ENCODE measurements at places on chromosomes 5 and 9. TPM values are rescaled to one million over a fixed set of nuclear protein-coding genes. Genes with fewer than 3 reads are reported as not detected.

Gene TERT
- total RNA-seq: not detected

Gene TLX3
- total RNA-seq: not detected

Gene TAF11L7
- not detected for total RNA-seq

Gene NPDC1
- 59.1 TPM for total RNA-seq

Gene DMRTA1
- total RNA-seq: 0.97 TPM

DNA sequence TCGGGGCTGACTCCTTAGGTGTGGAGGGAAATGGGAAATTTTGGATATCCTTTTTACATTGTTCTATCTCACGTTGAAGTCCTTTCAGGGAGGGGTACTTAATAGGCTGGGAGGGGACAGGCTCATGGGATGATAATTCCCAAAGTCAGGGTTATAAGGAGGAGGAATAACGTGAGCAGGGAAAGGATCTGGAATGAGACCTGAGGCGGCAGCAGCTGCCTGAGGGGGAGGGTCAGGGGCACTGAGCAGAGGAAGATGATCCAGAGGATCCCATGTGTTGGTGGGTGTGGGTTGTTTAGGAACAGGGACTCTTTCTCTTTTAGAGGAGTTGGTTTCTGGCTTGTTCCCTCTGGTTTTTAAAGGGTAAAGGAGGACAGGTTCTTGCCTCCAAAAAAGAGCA, 18.7 kb downstream of the IFT74 start:
- DNase-seq: no peak

GRCh38 chr9:32969270-32969669, 32.2 kb downstream of the APTX start:
- no peak for DNase-seq

GRCh38 chr5:96716007-96716406, 53.8 kb downstream of the CAST start:
- DNase-seq: no peak

GRCh38 chr5:53392073-53392472, 88.4 kb upstream of the FST start:
- DNase-seq: no peak

GRCh38 chr5:135814812-135815211, 19.7 kb upstream of the SLC25A48 start:
- DNase-seq: peak; percentile 13

DNA sequence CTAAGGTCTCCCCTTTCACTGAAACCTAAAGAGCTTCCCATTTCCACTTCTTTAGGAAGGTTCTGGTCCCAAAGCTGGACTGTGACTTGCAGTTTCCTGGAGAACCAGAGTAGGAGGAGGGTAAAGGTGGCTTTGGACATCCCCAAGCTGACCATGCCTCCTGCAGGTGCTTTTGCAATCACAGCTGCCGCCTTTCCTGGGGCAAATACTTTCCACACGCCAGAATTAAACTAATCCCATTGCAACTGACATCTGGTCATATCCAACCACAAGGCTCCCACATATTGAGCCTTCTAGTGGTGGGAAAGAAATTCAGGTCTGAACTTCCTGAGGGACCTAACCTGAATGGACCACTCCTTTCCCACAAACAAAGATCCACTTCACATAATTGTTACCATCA, 92.7 kb downstream of the NRG2 start:
- DNase-seq: no peak

- DNase-seq: no peak
These were observed 200.4 kb downstream of the ARRDC3 start for GRCh38 chr5:91182763-91183162.

- peak; percentile 61 for DNase-seq
These were observed 1.3 kb downstream of the FBXL7 start for GRCh38 chr5:15501091-15501791.

GRCh38 chr9:86707932-86708510, 239.3 kb downstream of the GAS1 start:
- DNase-seq: no peak

DNA sequence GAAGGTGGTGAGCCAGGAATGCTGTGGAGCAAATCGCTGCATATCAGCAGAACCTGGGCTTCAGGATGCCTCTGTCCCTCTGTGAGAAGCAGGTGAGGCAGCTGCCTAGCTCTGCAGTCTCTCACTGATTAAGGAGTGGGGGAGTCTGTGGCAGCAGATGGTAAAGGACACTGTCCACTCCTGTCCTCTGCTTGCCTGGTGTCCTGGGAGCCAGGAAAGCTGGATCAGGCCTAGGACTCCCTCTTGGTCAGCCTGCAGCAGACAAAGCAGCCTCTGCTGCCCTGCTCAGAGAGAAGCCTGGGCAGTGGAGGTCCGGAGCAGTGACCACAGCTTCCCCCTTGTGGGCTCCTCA, 214.7 kb downstream of the HSPA4 start:
- no peak for DNase-seq

DNA sequence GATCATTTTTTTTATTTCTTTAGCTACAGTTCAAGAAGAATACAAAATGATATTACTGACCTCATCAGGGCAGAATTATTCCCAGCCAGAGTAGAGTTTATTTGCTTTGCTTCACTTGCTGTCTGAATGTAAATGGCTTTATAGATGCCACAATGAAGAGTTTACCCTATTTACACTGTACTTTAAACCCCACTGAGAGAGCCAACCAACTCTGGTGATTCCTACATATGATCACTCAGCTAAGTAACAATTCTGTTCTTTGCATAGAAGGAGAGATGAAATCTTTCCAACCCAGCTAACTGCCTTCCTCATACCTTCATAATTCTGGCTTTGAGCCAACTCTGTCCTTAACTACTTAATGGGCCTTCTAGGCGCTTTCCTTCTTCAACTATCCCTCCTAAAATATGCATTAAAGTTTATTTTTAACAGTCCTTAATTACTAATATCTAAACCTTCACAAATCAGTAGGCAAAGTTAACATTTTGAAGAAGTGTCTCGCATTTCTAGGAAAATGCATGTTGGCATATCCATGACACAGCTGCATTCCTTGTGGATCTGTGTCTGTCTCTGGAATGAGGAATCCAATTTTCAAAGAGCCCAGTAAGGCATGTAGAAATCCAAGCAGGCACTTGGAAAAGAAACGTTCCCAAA, 284.8 kb upstream of the GRAMD2B start:
- DNase-seq: no peak

- DNase-seq: no peak
These were observed 173.6 kb downstream of the DEPDC1B start for GRCh38 chr5:60526336-60526875.
